Activated naive CD8-positive, alpha-beta T cell treated with anti-CD3 and anti-CD28 coated beads for 36 hours (primary cell): ENCODE measurements at places on chromosomes 12 and 14.

DNA sequence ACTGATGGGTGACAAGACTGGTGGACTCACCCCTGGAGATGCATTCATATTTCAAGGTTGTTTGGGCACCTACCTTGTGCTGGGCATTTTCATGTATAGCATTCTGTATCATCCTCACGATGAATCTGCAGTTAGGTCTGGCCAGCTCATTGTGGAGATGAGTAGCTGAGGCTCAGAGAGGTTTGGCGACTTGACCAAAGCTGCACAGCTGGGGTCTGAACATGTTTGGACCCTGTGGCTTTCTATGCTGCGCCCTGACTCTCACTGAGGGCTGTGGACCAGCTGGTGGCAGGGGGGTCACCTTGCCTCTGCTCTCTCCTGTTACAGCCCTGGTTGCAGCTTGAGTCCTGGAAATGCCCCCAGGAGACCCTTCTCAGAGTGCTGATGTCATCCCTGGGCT lies 24.9 kb upstream of the CCDC63 start:
- DNase-seq: no peak

- peak; percentile 40 for DNase-seq
Measured at GRCh38 chr14:104876251-104876699, 11.2 kb downstream of the CEP170B start.

GRCh38 chr12:2640709-2641108 lies 154.1 kb upstream of the FKBP4 start:
- DNase-seq: peak; percentile 12

GRCh38 chr12:123772074-123772473 lies 10.0 kb downstream of the DNAH10 start:
- DNase-seq: no peak

DNA sequence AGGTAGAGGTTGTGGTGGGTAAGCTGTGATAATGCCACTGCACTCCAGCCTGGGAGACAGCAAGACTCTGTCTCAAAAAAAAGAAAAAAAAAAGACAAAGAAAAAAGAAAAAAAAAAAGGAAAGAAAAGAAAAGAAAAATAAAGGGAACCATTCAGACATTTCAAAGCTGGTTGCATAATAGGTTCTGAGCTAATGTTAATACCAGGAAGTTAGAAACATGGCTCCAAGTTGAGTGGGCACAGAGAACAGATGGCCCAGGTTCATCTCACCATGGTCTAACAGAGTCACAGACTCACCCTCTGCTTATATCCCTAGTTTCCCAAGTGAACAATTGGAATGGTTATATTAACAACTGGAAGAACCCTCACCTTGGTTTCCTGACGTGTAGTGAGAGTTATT lies 17.4 kb upstream of the ZDHHC17 start:
- DNase-seq: no peak
